GM23248 (cell line): ENCODE measurements at places on chromosomes 11 and 22. TPM values are rescaled to one million over a fixed set of nuclear protein-coding genes. Genes with fewer than 3 reads are reported as not detected.

Gene CAT
- 52.5 and 54.5 TPM in 2 replicates for polyA plus RNA-seq

Gene PIWIL4
- polyA plus RNA-seq: 1.1 and 1.4 TPM in 2 replicates

GRCh38 chr11:61460474-61460881 is 30.6 kb downstream of the SDHAF2 start:
- H3K36me3 ChIP-seq: no peaks in the 10 kb centered on the region
- H3K27ac ChIP-seq: peak overlapping the region; percentile 44
- DNase-seq: peak; percentile 75
- H3K27me3 ChIP-seq: no peaks in the 10 kb centered on the region

- peak; percentile 39 for DNase-seq
- no peak overlapping the region for H3K4me3 ChIP-seq
- no peak overlapping the region for H3K27ac ChIP-seq
- H3K27me3 ChIP-seq: peaks cover 28% of the 10 kb centered on the region
- H3K36me3 ChIP-seq: no peaks in the 10 kb centered on the region
- H3K4me1 ChIP-seq: peaks cover 9% of the 10 kb centered on the region
Observed at GRCh38 chr11:8567602-8568198, 26.3 kb downstream of the STK33 start.

- no peak overlapping the region for H3K4me3 ChIP-seq
- H3K27me3 ChIP-seq: 0 out of 2 replicates have a peak, but pooled peaks cover 3% of the 10 kb centered on the region
- no peak for DNase-seq
- H3K4me1 ChIP-seq: no peaks in the 10 kb centered on the region
Observed at GRCh38 chr22:27057717-27058116, 400.3 kb downstream of the MIAT start.

GRCh38 chr11:117706322-117706814 is 90.6 kb downstream of the DSCAML1 start:
- H3K4me3 ChIP-seq: no peak overlapping the region
- H3K36me3 ChIP-seq: no peaks in the 10 kb centered on the region
- peaks cover 36% of the 10 kb centered on the region for H3K27me3 ChIP-seq
- no peak for DNase-seq
- no peak overlapping the region for H3K27ac ChIP-seq

DNA sequence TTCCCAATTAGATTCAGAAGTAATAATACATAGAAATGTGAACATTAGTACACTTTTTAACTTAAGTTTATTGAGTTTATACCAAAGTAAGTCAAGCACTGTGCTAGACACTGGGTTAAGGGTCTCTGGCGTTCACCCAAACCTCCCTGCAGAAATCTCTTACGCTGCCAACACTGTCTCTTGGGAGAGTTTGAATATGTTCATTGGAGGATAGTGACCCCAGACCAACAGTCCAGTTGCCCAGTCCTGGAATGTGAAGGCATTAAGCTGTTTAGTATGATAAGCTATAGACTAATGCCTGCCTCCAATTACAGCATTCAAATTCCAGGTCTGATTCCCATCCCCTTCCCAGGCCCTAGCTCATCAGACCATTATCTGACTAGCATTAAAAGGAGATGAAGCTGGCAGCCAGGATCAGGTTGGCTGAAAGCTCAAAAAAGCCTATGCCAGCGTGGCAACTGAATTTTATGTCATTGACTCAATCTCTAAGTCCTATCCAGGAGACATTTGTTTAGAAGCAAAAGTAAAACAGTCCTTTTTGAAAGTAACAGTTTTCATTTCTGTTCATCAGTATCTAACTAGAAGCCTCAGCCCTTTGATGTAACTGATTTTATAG is 77.8 kb downstream of the SFI1 start:
- no peaks in the 10 kb centered on the region for H3K4me1 ChIP-seq
- no peak overlapping the region for H3K27ac ChIP-seq
- 0 out of 2 replicates have a peak, but pooled peaks cover 3% of the 10 kb centered on the region for H3K36me3 ChIP-seq
